ENCODE measurements at places on chromosomes 7 and 10.

- DNase-seq: no peak
Measured at GRCh38 chr10:62025134-62025794, 123.8 kb downstream of the ARID5B start.

DNA sequence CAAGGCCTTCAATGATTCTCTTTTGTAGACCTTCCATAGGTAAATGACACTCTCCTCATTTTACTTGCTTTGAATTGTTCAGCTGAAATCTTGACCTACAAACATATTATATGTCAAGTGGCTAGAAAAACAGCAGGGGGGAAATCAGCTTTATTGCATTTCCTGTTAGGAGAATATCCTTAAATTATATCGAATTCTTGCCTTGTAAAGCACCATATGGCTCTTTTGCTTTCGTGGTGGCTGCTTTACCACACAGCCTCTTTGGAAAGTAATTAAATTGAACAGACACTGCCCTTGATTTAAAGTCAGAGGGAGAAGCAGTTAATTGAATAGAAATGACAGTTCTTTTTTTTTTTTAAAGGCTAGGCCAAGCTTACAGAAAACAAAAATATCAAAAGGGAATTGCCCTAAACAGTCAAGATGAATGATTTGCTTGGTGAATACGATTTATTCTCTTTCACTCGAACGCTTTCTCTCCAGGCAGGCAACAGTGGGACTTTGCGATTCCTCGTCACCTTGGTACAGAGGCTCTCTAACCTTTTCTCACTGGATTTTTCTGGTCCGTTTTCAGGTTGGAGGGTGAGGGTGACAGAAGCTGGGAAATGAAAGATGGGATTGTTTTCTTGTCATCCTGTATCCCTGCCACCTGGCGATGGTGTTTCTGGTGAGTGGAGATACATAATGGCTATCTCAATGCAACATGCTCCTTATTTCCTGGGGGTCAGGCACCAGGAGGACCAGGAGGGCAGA is 126.0 kb downstream of the GATA3 start:
- DNase-seq: no peak

- no peak for DNase-seq
Measured at GRCh38 chr7:74332373-74333176, 43.4 kb downstream of the CLIP2 start.

GRCh38 chr7:135263321-135263970 is 29.8 kb downstream of the STRA8 start:
- DNase-seq: no peak

DNA sequence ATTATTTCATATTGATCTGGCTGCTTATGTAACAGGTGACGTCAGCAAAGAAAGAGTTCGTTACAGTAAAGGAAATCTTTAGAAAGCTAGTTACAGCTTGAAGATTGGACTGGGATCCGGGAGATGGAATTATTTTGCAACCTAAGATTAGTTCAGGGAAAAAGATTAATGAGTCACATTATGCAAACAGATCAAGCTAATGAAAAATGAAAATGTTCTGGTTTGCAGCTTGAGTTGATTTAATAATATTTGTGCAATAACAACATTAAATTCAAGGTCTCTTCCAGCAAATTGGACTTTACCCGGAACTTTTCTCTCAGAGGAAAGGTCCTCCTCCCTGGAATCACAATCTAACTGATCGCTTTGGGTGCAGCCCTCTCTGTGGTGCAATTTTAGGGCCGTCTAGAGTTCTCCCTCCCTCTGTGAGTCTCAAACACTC is 119.5 kb downstream of the OTUD1 start:
- no peak for DNase-seq
